ENCODE measurements at places on chromosomes 6 and 20.
A peak's percentile ranks its signal among the peaks of the same experiment; 100 is the strongest.

GRCh38 chr6:43862925-43863324 lies 92.9 kb downstream of the VEGFA start:
- no peak for DNase-seq

GRCh38 chr20:16777126-16777525 lies 29.0 kb downstream of the OTOR start:
- DNase-seq: no peak

- DNase-seq: no peak
Observed at GRCh38 chr6:129440691-129441090, 269.3 kb downstream of the ARHGAP18 start.

- no peak for DNase-seq
Observed at GRCh38 chr20:43833511-43834395, 80.9 kb upstream of the TOX2 start.

DNA sequence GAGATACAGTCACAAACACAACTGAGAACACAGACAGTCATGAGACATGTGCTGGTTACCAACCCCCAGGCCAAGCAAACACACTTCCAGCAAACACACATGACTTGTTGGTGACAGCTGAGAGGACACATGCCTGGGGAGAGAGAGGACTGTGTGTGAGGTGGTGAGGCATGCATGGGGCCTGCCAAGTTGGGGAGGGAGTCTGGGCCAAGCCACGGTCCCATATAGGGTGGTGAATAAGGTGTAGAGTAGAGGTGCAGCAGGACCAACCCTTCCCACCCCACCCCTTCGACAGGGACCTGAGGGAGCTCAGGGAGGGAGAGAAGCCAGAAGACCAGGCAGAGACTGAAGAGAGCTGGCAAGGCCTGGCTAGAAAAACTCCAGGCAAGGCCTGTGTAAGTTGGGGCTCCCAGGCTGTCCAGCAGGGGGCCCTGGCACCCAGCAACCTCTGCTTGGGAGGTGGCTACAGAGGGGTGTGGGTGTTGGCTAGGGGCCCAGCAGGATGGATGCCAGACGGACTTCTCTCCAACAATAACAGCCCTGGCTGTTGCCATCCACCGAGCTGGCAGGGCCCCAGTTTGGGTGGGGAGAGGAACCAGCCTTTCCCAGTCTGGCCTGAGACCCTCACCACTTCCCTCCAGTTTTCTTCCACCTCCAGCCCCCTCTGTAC lies 2.0 kb upstream of the SLC29A1 start:
- peak; percentile 65 for DNase-seq

DNA sequence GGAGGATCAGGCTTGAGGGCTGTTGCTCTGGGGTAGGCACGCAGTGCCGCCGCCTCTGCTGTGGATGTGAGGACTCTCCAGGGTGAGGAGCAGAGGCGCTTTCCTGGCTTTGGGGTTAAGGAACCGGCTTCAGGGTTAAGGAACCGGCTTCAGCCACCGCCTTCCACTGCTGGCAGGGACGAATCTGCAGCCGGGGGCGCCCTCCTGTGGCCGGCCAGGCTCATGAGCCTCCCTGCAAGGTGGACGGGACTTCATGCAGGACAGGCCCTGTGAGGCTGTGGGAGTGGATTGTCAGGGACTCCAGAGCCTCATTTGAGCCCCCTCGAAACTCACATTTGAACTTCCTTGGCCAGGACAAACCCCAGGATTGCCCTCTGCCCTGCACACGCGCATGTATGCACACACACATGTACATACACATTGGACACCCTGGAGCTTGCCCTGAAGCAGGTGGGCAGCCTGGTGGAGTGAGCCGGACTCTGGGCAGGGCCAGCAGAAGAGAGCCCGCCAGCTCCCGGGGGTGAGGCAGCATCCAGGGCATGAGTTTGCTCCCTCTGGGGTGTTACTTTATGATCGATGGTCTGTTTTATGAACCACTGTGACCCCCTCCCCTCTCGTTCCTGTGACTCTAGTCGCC lies 146.9 kb downstream of the PHACTR3 start:
- DNase-seq: peak; percentile 84

- peak; percentile 54 for DNase-seq
Observed at GRCh38 chr20:37392441-37393195, 46.7 kb downstream of the SRC start.

- no peak for DNase-seq
Observed at GRCh38 chr20:8309634-8310033, 177.6 kb downstream of the PLCB1 start.

GRCh38 chr6:82022614-82023129 lies 224.9 kb downstream of the IBTK start:
- no peak for DNase-seq

DNA sequence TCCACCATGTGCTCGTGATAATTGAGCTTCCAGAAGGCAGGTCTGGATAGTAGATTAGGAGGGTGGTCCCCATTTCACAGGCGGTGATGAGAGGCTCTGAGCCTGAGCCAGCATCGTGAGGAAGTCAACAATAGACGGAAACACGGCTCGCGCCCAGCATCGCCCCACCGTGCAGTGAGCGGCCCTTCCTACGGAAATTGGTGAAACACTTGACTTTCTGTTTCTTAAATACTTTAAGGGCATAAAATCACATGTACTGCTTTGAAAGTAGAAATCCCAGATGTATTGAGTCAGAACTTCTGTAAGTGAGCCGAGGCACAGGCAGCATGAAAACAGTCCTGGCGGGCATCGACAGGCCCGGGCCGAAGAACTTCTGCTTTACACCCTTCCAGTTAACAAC lies 4.3 kb upstream of the KIF25 start:
- DNase-seq: no peak

DNA sequence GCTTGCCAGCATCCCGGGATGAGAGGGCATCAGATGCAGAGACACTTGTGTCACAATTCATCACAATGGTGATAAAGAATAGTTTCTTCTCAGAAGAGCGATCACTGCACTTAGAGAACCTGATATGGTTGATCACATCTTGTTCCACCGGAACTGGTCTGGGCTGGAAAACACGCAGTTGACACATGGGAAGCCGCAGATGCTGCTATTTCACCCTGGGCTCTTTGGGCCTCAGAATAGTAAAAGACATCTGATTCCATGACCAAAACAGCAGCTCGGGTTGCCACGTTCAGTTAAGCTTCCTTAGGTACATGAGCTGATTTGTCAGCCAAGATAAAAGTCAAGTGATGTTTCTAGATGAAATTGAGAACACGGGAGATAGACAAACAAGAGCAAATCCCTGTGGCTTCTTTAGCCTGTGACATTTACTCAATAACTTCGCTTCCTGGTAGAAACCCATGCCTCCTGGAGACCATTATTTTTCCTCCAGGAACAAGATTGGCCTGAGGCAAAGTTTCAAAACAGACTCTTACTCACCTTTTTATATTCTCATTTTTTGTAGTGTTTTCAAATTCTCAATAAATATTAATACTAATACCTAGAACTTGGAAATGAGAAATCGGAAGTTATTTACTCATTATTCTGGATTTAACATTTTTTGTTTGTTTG lies 59.4 kb downstream of the TRMT6 start:
- no peak for DNase-seq

- DNase-seq: no peak
Observed at GRCh38 chr6:128365520-128366160, 154.8 kb downstream of the PTPRK start.

GRCh38 chr6:44359973-44360372 lies 17.5 kb downstream of the SPATS1 start:
- DNase-seq: no peak

- DNase-seq: no peak
Observed at GRCh38 chr20:11452326-11452725, 465.4 kb upstream of the BTBD3 start.

DNA sequence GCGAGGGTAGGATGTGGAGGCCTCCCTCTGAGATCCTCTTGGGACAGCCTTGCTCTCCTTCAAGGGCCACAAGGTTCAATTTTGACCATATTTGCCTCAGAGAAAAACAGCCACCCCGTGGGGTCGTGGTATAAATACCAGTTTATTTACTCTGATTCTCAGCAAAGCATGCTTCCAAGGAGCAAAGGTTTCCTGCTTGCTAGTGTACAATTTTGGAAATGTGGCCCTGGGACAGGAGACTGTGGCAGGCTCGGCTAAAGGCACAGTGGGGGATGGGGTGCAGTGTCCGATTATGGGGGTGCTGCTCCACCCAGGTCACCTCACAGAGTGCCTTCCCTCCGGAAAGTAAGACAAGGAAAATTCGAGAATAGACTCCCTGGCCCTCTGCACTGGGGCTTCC lies 31.1 kb downstream of the RBM38 start:
- no peak for DNase-seq

DNA sequence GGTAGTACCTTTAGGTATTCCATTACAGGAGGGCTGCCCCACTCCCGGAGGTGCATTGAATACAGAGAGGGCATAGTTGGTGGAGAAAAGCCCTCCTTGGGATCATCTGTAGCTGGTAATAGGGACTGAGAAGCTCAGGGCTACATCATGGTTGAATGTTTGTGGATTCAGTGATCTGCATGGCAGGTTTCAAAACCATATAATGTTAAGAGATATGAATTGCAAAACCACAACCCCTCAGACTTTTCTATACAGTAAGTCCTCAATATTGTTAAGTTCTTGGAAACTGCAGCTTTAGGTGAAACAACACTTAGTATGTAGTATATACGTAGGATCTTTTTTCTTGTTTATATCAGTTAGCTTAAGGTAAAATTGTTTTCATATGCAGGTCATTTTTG lies 11.3 kb downstream of the TULP4 start:
- DNase-seq: no peak

- DNase-seq: no peak
Observed at GRCh38 chr6:161128230-161128629, 136.7 kb downstream of the MAP3K4 start.

DNA sequence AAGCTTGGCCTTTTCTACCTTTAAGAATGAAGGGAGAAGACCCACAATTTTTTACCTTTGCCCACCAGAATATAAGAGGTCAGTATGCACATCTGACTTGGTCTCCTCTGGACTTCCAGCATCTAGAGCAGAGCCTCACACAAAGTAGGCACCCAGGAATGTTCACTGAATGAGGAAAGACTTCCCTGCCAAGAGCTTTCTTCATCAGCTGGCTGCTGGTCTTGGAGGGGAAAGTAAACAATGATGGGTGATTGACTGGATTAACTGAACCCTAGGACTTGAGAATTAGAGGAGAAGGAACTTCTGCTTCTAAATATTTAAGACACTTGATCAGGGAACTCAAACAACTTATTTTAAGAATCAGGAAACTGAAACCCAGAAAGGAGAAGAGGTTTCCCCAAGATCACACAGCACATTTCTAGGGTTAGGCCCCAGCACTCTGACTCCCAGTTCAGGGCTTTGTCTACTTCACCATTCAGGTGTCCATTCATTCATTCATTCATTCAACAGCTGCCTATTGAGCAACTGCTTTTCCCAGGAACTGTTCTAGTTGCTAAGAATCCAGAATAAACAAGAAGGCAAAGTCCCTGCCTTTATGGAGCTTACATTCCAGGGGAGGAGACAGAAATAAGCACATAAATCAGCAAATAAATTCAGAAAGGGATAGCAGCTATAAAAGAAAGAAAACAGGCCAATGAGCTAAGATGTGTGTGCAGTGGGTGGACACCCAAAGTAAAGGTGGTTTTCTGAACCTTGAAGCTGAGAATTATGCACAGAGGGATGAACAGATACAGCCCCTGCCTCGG lies 216.9 kb upstream of the LRFN2 start:
- DNase-seq: no peak

- no peak for DNase-seq
Observed at GRCh38 chr6:128513878-128514277, 6.5 kb downstream of the PTPRK start.

DNA sequence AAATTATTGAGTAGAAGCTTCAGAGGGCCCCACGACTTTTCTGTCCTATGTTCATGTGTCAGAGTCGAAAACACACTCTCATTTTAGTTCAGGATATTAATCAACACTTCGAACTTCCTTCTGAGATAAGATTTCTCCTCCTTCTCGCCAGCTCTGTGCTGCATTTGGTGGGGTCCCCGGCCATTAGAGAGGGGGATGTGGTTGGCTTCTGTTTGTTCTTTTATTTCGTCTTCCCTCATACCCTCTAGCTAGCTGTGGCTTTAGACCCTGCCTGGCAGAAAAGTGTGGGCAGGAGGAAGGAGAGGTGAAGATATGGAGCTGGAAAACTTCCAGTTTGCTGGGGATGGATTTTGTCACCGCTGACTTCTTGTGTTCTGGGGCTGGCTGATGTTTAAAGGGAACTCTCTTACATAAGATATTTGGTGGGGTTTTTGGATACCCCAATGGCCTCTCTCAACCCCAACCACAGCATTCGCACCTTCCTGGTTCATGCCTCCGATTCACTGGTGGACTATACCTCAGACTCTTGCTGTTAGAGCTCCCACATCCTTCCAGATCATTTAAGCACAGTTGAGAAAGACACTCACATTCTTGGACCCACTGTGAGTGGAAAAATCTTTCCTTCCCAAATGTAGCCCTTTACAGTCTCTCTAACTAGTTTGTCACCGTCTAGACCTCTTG lies 30.7 kb upstream of the TMX4 start:
- DNase-seq: no peak

GRCh38 chr20:44428174-44429016 lies 47.3 kb upstream of the TTPAL start:
- no peak for DNase-seq

GRCh38 chr6:9543649-9544048 lies 871.2 kb downstream of the TFAP2A start:
- no peak for DNase-seq

GRCh38 chr6:157420497-157420896 lies 39.5 kb downstream of the ZDHHC14 start:
- no peak for DNase-seq

GRCh38 chr6:100899202-100899601 lies 18.1 kb upstream of the ASCC3 start:
- no peak for DNase-seq

GRCh38 chr6:12963567-12963966 lies 247.0 kb downstream of the PHACTR1 start:
- DNase-seq: no peak

GRCh38 chr6:3022765-3023662 lies 23.3 kb downstream of the NQO2 start:
- no peak for DNase-seq

- peak; percentile 80 for DNase-seq
Observed at GRCh38 chr6:112690497-112691202, 343.5 kb downstream of the RFPL4B start.

DNA sequence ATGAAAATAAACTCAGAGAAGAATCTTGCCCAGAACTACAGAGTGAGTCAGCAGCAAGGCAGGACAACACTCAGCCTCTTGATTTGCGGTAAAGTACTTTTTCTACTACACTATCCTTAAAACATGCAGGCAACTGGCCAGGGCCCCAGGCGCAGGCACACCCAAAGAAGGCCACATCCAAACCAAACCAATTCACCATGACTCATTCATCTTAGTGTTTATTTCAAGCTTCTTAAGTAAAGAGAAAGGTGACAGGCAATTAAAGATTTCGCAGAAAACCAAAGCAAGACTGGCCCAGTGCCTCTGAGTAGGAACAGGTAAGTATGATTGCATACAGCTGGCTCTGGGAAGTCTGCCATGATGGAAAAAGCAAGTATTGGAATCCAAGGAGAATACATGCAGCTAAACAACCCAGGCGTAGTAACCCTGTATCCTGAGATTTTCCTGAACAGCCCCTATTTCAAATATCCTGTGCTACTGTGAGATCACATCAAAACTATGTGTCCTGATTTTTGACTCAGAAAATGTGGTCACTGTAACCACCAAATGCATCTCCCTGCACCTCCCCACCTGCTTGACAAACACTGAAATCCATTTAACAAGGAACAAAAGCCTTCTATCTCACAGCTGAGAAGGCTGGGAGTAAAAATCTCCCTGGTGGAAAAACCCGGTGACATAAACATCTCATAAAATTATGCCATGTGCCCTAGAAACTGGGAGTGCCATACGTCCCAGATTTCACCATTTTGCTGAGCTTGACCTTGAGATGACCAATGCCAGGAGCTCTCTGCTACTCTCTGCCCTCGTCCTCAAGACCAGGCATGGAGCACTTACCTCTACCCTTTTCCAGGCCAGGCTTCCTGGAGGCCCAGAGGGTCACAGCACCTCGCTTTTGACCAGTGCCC lies 12.4 kb downstream of the WFDC3 start:
- peak; percentile 95 for DNase-seq

Data from kidney (tissue), 22 donors.